ENCODE measurements at places on chromosomes 16 and 17.

GRCh38 chr17:64157669-64158180, 27.8 kb upstream of the ERN1 start:
- H3K27me3 ChIP-seq = no peaks in the 10 kb centered on the region
- no peak overlapping the region for H3K4me3 ChIP-seq
- peaks cover 35% of the 10 kb centered on the region for H3K36me3 ChIP-seq
- peak; percentile 25 for DNase-seq
- no peak overlapping the region for H3K27ac ChIP-seq
- H3K4me1 ChIP-seq = no peaks in the 10 kb centered on the region

- H3K36me3 ChIP-seq = no peaks in the 10 kb centered on the region
- H3K4me1 ChIP-seq = peaks cover 15% of the 10 kb centered on the region
- no peak overlapping the region for H3K27ac ChIP-seq
- H3K27me3 ChIP-seq = no peaks in the 10 kb centered on the region
These were observed 66.0 kb downstream of the SMPD3 start for GRCh38 chr16:68382296-68382718.

DNA sequence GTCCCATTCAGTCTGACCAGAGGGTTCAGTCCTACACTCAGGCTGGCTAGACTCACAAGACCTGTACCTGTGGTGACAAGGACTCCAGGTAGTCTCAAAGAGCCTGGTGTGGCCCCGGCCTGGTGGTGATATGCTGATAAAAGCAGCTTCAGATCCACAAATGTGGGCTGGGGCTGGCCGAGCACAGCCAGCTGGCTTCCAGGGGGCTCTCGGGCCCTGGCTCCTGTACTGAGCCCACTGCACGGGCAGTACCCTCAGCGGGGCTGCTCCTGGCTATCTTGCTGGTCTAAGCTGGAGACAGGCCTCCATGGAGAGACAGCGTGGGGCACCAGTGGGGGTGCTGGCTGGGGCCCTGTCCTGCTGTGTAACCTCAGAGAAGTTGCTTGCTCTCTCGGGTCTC, 4.3 kb downstream of the SMIM5 start:
- H3K4me3 ChIP-seq = no peak overlapping the region
- DNase-seq = no peak
- H3K36me3 ChIP-seq = peaks cover 6% of the 10 kb centered on the region
- H3K4me1 ChIP-seq = peaks cover 10% of the 10 kb centered on the region

DNA sequence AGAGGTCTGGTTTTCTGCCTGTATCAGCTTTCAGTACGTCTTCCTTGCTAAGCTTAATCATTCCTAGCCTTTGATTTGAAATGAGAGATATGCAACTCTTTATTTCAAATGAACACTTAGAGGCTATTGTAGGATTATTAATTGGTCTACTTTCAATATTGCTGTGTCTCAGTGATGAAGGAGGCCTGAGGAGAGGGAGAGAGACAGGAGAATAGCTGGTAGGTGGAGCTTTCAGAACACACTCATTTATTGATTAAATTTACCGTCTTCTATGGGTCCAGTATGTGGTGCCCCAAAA, 187.0 kb downstream of the BCAS3 start:
- DNase-seq = no peak
- no peak overlapping the region for H3K27ac ChIP-seq
- H3K4me1 ChIP-seq = peaks cover 30% of the 10 kb centered on the region
- no peaks in the 10 kb centered on the region for H3K27me3 ChIP-seq
- H3K36me3 ChIP-seq = peaks cover 3% of the 10 kb centered on the region
- no peak overlapping the region for H3K4me3 ChIP-seq

DNA sequence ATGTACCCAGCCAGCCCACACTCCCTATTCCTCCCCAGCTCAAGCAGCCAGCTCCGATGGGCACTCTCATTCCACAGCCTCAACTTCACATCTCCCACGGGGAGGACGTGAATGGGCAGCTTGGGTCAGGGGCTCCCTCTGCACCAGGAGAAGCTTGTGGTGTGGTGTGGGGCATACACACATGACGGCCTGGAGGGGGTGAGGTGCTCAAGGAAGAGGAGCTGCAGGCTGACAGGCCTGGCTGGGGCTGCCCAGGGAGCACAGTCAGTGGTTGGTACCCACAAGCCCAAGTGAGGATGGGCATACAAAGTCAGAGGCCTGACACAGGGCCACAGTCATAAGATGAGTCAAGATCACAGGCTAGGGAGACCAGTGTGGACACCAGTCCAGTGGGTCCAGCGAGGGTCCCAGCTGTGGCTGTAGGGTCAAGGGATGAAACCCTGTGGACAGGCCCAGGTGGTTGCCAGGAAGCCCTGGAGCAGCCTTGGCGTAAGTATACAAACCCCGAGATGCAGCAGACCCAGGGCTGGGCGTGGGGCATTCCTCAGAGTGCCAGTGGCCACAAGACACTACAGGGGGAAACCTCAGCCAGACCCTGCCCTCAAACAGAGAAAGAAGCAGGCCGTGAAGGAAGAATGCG, 4.4 kb downstream of the DRC3 start:
- H3K4me3 ChIP-seq = no peak overlapping the region
- DNase-seq = no peak
- peaks cover 10% of the 10 kb centered on the region for H3K4me1 ChIP-seq
- no peak overlapping the region for H3K27ac ChIP-seq
- H3K36me3 ChIP-seq = peaks cover 2% of the 10 kb centered on the region

GRCh38 chr17:72164158-72164739, 43.4 kb downstream of the SOX9 start:
- no peaks in the 10 kb centered on the region for H3K4me1 ChIP-seq
- no peaks in the 10 kb centered on the region for H3K27me3 ChIP-seq
- DNase-seq = no peak
- H3K27ac ChIP-seq = no peak overlapping the region
- H3K4me3 ChIP-seq = no peak overlapping the region
- no peaks in the 10 kb centered on the region for H3K36me3 ChIP-seq

DNA sequence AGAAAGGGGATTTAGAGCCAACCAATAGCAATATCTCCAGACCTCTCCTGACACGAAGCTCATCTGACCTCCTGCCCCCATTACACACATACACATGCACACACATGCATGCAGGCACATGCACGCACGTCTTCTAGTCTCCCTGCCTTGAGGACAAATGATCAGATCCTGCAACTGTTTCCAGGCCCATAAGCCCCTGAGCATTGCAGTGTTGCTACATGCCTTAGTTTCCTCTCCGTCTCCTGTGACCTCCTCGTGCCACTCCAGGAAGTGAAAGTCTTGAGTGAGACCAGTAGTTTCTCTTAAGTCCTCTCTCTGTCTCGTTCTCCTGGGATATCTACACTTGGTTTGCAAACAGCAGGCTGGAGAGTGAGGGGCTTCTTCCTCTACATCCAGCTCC, 8.2 kb downstream of the CIITA start:
- H3K4me3 ChIP-seq = no peak overlapping the region
- DNase-seq = no peak
- no peaks in the 10 kb centered on the region for H3K36me3 ChIP-seq
- peaks cover 21% of the 10 kb centered on the region for H3K4me1 ChIP-seq

DNA sequence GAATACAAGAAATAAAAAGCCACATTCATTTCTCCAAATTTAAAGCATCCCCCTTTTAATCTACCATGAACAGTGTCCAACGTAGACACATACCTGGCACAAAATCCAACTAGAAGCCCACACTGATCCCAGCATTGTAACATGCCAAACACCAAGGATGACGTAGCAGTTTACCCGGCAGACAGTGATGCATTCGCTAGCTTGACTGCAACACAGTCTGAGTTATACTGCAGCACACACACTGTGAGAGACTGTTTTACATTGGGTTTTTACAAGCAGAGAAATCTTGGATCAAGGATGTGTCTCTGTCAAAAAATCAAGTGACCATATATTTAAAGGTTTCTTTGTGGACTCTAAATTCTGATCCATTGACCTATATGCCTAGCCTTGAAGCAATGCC, 74.5 kb upstream of the C17orf78 start:
- H3K36me3 ChIP-seq = peaks cover 34% of the 10 kb centered on the region
- no peaks in the 10 kb centered on the region for H3K27me3 ChIP-seq
- no peak for DNase-seq

- no peak overlapping the region for H3K4me3 ChIP-seq
- no peak overlapping the region for H3K27ac ChIP-seq
- no peak for DNase-seq
- no peaks in the 10 kb centered on the region for H3K4me1 ChIP-seq
- H3K27me3 ChIP-seq = no peaks in the 10 kb centered on the region
- H3K36me3 ChIP-seq = no peaks in the 10 kb centered on the region
These were observed 139.6 kb upstream of the SALL1 start for GRCh38 chr16:51290442-51291285.

DNA sequence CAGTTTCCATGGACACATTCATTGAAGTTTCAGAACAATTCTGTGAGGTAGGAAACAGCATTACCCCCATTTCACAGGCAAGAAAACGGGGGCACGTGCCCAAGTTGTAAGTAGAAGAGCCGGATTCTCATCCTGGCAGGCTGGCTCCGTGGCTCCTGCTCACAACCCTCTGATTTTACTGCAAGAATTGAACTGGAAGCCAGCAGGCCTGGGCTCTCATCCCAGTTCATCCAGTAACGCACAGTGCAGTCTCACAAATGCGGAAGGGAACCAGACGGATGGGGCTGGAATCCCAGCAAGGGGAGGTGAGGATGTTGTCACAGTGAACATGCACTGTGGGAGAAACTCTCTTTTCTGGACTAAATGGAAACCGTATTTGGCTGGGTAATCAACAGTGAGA, 40.7 kb upstream of the DOC2B start:
- H3K27me3 ChIP-seq = no peaks in the 10 kb centered on the region
- no peak overlapping the region for H3K27ac ChIP-seq
- H3K36me3 ChIP-seq = no peaks in the 10 kb centered on the region
- H3K4me1 ChIP-seq = no peaks in the 10 kb centered on the region
- DNase-seq = no peak
- H3K4me3 ChIP-seq = no peak overlapping the region

- DNase-seq = no peak
- H3K36me3 ChIP-seq = peaks cover 87% of the 10 kb centered on the region
- H3K27me3 ChIP-seq = no peaks in the 10 kb centered on the region
These were observed 11.7 kb downstream of the CANT1 start for GRCh38 chr17:78997881-78998280.

DNA sequence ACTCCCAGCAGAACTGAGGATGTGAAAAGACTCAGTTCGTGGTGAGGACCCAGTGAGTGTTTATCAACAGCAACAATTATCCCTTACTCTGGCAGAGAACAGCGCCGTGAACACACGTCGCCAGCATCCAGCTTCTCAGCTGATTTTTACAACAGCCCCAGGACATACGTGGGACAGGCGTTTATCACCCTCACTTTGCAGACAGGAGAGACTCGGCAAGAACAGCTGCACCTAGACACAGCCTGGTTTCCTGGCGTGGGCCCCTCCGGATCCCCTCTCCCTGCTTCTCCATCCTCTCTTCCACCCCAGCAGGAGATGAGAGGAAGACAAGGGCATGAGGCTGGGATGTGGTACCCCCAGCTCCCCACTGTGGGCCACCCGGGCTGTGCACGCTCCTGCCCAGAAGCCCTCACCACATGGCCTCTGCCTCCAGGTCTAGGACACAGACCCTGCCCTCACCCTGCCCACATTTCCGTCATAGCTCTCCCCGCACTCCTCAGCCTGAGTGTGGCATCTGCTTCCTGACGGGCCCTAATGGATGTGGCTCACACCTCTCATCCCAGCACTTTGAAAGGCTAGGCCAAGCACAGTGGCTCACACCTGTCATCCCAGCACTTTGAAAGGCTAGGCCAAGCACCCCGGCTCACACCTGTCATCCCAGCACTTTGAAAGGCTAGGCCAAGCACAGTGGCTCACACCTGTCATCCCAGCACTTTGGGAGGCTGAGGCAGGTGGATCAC, 17.5 kb downstream of the ABR start:
- no peak overlapping the region for H3K27ac ChIP-seq
- H3K4me3 ChIP-seq = no peak overlapping the region
- no peak for DNase-seq
- no peaks in the 10 kb centered on the region for H3K36me3 ChIP-seq

DNA sequence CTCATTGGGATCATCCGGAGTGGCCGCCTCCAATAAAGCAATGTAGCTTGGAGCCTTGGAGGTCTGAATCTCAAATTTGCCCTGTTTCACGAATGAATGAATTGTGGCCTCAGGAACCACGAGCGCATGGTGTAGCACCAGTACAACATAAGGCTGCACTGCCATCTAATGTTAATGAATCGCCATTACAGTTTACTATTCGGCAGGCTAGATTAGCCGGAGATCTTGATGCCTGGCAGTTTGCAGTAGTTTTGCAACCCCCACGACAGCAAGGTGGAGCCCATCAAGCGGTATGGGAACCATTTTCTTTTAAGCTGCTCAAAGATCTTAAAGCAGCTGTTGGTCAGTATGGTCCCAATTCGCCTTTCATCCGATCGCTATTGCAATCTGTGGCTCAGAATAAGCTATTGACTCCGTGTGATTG, 18.8 kb downstream of the ALOX15B start:
- H3K36me3 ChIP-seq = no peaks in the 10 kb centered on the region
- H3K4me3 ChIP-seq = no peak overlapping the region
- peaks cover 20% of the 10 kb centered on the region for H3K4me1 ChIP-seq
- peak; percentile 65 for DNase-seq

DNA sequence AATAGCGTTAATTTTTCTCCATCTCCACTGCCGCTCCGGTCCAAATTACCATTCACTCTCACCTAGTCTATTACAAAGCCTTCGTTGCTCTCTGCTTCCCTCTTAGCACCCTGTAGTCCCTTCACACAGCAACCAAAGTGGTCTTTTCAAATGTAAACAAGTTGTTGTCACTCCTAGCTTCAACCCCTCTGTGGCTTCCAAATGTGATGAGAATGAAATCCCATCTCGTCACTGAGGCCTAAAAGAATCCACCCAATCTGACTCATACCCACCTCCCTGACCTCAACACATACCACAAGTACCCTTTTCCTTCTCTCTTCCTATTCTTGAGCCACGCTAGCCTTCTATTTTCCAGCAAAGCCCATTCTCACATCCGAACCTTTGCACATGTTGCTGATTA, 2.2 kb upstream of the PELP1 start:
- peaks cover 52% of the 10 kb centered on the region for H3K36me3 ChIP-seq
- no peak for DNase-seq
- H3K4me1 ChIP-seq = peaks cover 62% of the 10 kb centered on the region
- H3K4me3 ChIP-seq = peak overlapping the region; percentile 94

- no peak overlapping the region for H3K27ac ChIP-seq
- DNase-seq = no peak
- H3K36me3 ChIP-seq = peaks cover 20% of the 10 kb centered on the region
- H3K4me3 ChIP-seq = no peak overlapping the region
These were observed 104.3 kb upstream of the HLF start for GRCh38 chr17:55160501-55160900.

DNA sequence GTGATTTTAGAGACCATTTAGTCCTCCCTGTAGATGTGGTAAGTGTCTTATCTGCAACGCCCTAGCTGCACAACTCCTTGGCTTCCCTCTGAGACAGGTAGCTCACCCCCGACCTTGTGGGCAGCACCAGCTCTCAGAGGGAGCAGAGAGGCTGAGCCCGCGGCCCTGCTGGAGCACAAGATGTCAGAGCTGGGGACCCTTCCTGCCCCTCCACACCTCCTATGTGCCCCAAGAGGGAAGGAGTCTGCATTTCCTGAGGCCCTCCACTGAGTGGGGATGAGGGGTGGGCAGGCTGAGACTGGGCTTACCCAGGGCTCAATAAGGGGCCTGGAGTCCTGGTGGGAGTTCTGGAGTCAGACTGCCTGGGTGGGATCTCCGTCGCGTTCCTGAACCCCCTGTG, 12.2 kb upstream of the ADGRG1 start:
- peak; percentile 24 for DNase-seq
- H3K4me3 ChIP-seq = no peak overlapping the region
- peak overlapping the region; percentile 19 for H3K27ac ChIP-seq
- peaks cover 31% of the 10 kb centered on the region for H3K4me1 ChIP-seq
